Mononuclear cell (primary cell): ENCODE measurements at places on chromosomes 11 and 22. TPM values are rescaled to one million over a fixed set of nuclear protein-coding genes. Genes with fewer than 3 reads are reported as not detected.

Gene SSTR3
- 2.4 TPM for total RNA-seq

Gene OTOG
- not detected for total RNA-seq

Gene APOL5
- not detected for total RNA-seq

Gene SLC22A25
- total RNA-seq = not detected

Gene C11orf97
- total RNA-seq = not detected

Gene SAA4
- not detected for total RNA-seq

Gene PIK3IP1
- total RNA-seq = 608 TPM

Gene MPPED1
- not detected for total RNA-seq

Gene MTCH2
- total RNA-seq = 16.7 TPM

Gene MMP3
- not detected for total RNA-seq

Gene MMP7
- total RNA-seq = 0.31 TPM

Gene ASCL2
- 2.3 TPM for total RNA-seq

Gene OR6T1
- not detected for total RNA-seq

Gene OR4A5
- total RNA-seq = not detected

Gene GUCY1A2
- under 0.01 TPM for total RNA-seq

Gene CDC45
- total RNA-seq = 0.42 TPM
